ENCODE measurements at places on chromosomes 6 and 20.

- H3K27ac ChIP-seq: no peak overlapping the region
- no peak overlapping the region for H3K4me3 ChIP-seq
- H3K36me3 ChIP-seq: peaks cover 15% of the 10 kb centered on the region
- no peaks in the 10 kb centered on the region for H3K27me3 ChIP-seq
- peaks cover 13% of the 10 kb centered on the region for H3K4me1 ChIP-seq
Measured at GRCh38 chr6:26653007-26653406, 6.5 kb downstream of the ZNF322 start.

GRCh38 chr6:122092366-122092765, 307.1 kb upstream of the HSF2 start:
- no peak overlapping the region for H3K27ac ChIP-seq
- no peaks in the 10 kb centered on the region for H3K36me3 ChIP-seq
- no peak overlapping the region for H3K4me3 ChIP-seq

DNA sequence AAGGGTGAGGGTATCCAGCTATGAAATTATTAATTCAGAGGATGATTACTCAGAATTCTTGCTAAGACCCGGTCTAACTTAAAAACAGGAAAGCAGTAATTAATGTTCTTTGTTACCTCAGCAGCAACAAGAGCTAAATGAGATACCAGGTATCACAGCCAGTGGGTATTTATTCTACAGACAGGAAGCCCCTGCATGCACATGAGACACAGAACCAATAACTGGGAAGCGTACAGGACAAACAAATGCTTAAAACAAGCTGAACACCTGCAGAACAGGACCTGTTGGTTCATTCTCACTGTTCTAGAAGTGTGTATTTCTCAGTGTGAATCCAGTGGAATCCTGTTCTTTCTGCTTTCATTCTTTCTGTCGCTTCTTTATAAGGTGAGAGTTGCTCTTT, 30.9 kb downstream of the SCML4 start:
- H3K27me3 ChIP-seq: no peaks in the 10 kb centered on the region
- H3K36me3 ChIP-seq: no peaks in the 10 kb centered on the region
- DNase-seq: peak; percentile 39
- H3K27ac ChIP-seq: no peak overlapping the region
- H3K4me3 ChIP-seq: no peak overlapping the region

DNA sequence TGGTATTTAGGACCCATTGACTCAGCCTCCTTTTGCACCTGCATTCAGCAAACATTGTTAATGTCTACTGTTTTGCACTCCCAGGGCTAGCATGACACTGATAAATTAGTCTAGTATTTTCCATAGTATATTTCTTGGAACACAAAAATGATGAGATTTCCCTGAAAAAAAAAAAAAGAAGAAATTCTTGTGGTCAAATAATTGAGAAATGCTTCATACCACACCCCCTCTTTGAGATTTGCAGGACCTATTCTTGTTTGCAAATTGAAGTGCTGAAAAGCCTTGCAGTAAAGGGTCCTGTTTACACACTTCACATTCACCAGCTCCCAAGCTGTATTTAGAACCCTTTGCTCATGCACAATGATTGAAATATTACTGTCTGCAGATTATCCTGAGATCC, 36.3 kb upstream of the CLIC5 start:
- peak overlapping the region; percentile 48 for H3K27ac ChIP-seq
- DNase-seq: peak; percentile 47
- H3K4me1 ChIP-seq: peaks cover 9% of the 10 kb centered on the region
- no peaks in the 10 kb centered on the region for H3K27me3 ChIP-seq
- no peaks in the 10 kb centered on the region for H3K36me3 ChIP-seq

DNA sequence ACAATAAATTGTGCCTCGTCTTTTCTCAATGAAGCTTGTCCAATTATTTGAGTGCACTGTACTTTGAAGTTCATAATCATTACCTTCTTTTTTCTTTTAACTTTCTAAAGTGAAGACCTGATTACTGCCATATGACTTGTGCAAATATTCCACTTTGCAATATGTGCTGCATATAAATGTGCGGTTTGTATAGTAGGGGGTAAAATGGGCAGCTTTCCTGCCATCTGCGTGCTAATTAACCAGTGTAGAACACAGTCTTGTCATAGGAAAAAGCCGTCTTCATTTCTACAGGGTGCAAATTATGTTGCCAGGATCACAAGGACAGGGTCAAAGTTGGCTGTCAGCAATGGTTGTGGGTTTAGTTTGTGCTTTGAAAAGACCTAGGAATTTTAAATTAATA, 397.0 kb downstream of the NKAIN2 start:
- no peak for DNase-seq
- no peaks in the 10 kb centered on the region for H3K36me3 ChIP-seq
- no peaks in the 10 kb centered on the region for H3K4me1 ChIP-seq
- no peaks in the 10 kb centered on the region for H3K27me3 ChIP-seq
- no peak overlapping the region for H3K27ac ChIP-seq

- H3K4me3 ChIP-seq: no peak overlapping the region
- no peaks in the 10 kb centered on the region for H3K27me3 ChIP-seq
- DNase-seq: no peak
- H3K36me3 ChIP-seq: no peaks in the 10 kb centered on the region
Measured at GRCh38 chr6:155010940-155011339, 15.8 kb downstream of the TIAM2 start.

DNA sequence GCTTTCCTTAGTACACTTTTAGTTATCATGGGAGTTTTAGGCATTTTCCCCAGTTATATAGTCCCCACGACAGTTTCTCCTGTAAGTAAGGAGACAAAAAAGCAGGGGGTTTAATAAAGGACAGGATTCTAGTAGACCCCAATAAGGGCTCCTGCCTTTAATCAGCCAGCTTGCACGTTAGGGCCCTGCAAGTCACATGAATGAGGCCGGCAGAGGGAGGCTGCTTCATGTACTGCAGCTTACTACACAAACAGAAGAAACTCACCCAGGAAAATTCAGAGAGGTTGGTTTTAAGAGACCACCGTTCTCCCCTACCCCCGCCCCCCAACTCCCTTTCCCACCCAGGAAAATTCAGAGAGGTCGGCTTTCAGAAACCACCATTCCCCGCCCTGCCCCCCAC, 229.7 kb upstream of the MOCS1 start:
- H3K27ac ChIP-seq: no peak overlapping the region
- no peaks in the 10 kb centered on the region for H3K4me1 ChIP-seq
- H3K36me3 ChIP-seq: no peaks in the 10 kb centered on the region
- H3K27me3 ChIP-seq: no peaks in the 10 kb centered on the region

- peaks cover 6% of the 10 kb centered on the region for H3K4me1 ChIP-seq
- H3K27me3 ChIP-seq: no peaks in the 10 kb centered on the region
- H3K36me3 ChIP-seq: no peaks in the 10 kb centered on the region
- no peak for DNase-seq
- no peak overlapping the region for H3K27ac ChIP-seq
Measured at GRCh38 chr6:92380803-92381601, 1038.4 kb downstream of the EPHA7 start.

DNA sequence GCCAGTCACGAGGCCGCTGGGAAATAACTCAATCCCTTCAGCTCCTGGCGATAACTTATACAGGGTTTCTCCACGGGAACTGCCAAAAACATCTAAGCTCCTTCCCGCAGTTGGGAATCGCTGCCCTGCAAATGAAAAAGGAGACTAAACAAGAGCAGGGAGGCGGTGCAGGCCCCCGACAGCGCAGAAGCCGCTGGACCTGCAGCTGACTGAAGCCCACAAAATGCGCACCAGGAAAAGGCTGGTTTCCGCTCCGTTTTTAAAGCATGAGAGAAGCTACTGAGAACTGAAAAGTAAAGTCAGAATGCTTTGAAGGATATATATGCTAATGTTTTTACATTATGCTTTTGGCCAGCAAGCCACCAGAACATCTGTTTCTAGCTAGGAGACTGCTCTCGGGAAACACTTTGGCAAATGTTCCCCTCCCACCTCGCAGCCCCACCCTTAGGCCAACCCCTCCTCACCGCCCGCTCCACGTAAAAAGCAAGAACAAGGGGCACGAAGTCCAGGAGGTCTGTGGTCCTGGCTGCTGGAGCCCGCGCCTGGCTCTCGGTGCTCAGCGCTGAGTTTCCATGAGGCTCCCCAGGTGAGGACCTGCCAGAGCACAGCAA, 90.5 kb downstream of the SOD2 start:
- H3K27ac ChIP-seq: no peak overlapping the region
- H3K4me1 ChIP-seq: no peaks in the 10 kb centered on the region
- H3K4me3 ChIP-seq: no peak overlapping the region

- no peaks in the 10 kb centered on the region for H3K4me1 ChIP-seq
- no peaks in the 10 kb centered on the region for H3K27me3 ChIP-seq
- H3K36me3 ChIP-seq: no peaks in the 10 kb centered on the region
- no peak overlapping the region for H3K27ac ChIP-seq
Measured at GRCh38 chr20:54134445-54135220, 39.2 kb downstream of the CYP24A1 start.

DNA sequence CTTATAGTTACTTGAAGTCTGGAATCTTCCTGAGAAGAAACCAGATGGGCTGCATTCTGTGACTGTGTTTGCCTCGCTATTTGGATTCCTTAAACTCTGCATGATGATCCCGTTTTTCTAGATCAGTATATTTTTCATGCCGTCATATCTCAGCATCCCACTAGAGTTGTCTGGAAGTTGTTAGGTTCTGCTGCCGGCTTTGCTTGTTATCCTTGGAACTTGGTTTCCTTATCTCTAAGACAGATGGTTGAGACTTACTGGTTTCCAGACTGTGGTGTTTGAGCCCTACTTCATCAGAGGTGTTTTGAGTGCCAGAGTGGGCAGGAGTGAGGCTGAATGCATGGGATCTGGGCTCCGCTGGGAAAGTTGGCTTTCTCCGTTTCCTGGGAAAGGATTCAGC, 50.3 kb downstream of the CDS2 start:
- DNase-seq: no peak
- H3K27ac ChIP-seq: no peak overlapping the region
- H3K27me3 ChIP-seq: no peaks in the 10 kb centered on the region
- H3K4me1 ChIP-seq: peaks cover 39% of the 10 kb centered on the region
- H3K4me3 ChIP-seq: no peak overlapping the region

DNA sequence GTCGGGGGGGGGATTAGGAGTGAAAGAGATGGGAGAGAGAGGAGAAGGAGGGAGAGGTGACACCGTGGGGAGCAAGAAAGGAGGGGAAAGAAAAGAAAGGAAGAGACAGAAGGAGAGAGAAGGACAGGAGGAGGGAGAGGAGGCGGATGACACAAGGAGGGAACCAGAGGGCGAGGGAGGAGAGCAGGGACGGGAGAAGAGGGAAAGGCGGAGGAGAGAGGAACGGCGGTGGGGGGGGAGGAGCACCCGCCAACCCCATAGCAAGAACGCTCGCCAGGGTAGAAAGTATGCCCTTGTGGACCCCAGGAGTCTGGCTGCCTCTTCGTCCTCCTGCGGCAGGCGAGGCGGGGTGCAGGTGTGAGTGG, 4.5 kb upstream of the INSM1 start:
- H3K27me3 ChIP-seq: peaks cover 90% of the 10 kb centered on the region
- H3K27ac ChIP-seq: no peak overlapping the region
- peaks cover 56% of the 10 kb centered on the region for H3K4me1 ChIP-seq
- H3K4me3 ChIP-seq: peak overlapping the region; percentile 14
- no peaks in the 10 kb centered on the region for H3K36me3 ChIP-seq
- no peak for DNase-seq
